Femur (tissue), 1 donor: ENCODE measurements at places on chromosomes 5 and 9.

DNA sequence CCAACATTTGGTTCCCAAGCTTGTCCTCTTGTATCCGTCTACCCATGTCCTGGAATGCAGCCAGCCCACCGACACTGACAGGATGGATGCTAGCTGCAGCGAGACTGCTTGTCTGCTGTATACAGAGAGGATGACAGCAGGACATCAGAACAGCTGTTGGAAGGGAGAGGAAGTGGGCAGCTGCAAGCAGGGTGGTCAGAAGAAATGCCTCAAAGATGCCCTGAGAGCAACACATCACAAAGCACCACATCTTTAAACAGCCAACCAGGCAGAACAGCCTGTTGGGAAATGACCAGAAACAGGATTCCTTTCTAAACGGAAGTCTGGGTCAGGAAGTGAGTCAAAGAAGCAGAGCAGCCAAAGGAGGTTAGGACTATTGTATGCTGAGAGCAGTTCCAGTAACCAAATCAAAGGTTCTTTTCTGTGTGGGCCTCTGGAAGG, 219.1 kb downstream of the NDUFS4 start:
- peak; percentile 47 for DNase-seq

- no peak for DNase-seq
Observed at GRCh38 chr5:169702693-169703481, 65.8 kb downstream of the DOCK2 start.

GRCh38 chr5:71974165-71974564, 133.1 kb upstream of the MAP1B start:
- no peak for DNase-seq

- no peak for DNase-seq
Observed at GRCh38 chr5:66945389-66946349, 250.9 kb downstream of the CD180 start.

- DNase-seq, result no peak
Observed at GRCh38 chr9:28051559-28052503, 478.6 kb upstream of the C9orf72 start.

- DNase-seq, result no peak
Observed at GRCh38 chr5:62547945-62548630, 30.5 kb upstream of the LRRC70 start.

GRCh38 chr9:98790134-98790841, 6.1 kb downstream of the ANKS6 start:
- DNase-seq, result no peak

GRCh38 chr5:81553567-81554212, 159.8 kb upstream of the ACOT12 start:
- DNase-seq, result no peak

- no peak for DNase-seq
Observed at GRCh38 chr5:115626445-115626823, 598 bp upstream of the TMED7 start.

GRCh38 chr9:15889555-15889954, 336.7 kb downstream of the CCDC171 start:
- DNase-seq, result no peak

DNA sequence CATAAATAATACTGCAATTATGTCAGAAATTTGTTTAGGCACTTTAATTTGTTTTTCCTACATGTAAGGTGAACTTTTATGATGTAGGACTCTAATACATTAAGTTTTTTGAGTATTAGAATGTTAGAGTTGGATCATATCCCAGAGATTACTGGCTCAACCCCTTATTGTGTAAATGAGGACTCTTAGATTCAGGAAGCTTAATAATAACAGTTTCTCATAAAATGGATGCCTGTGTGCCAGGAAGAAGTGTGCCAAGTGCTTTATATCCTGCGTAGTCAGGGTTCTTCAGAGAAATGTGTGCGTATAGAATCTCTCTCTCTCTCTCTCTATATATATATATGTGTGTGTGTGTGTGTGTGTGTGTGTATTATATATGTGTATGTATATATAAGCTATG, 388.5 kb downstream of the CAAP1 start:
- no peak for DNase-seq

GRCh38 chr5:155056644-155057269, 43.2 kb downstream of the KIF4B start:
- DNase-seq, result no peak

DNA sequence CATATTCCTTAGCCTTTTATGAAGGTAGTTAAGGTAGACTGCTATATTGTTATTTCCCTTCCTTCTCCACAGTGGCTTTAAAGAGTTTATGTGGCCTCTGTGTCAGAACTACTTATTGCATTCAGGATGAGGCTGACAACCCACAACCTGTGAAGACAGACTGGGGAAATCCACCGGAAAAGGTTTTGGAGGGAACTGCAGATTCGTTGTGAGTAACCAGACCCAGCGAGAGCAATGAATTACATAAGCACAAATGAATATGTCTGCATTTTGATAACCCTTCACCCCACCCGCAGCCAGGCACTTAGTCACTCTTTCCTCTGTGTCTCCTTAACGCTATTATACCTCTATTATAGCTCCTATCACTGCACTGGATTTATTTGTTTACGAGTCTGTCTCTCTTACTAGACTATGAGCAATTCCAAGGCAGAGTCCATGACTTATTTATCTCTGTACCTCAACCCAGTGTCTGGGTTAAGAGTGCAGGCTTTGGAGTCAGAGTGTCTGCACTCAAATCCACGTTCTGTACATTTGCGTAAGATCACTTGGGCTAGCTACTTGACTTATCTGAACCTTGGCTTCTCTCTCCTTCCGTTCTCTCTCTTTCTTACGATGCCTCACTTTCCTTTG, 19.2 kb downstream of the KCTD16 start:
- DNase-seq, result peak; percentile 26

DNA sequence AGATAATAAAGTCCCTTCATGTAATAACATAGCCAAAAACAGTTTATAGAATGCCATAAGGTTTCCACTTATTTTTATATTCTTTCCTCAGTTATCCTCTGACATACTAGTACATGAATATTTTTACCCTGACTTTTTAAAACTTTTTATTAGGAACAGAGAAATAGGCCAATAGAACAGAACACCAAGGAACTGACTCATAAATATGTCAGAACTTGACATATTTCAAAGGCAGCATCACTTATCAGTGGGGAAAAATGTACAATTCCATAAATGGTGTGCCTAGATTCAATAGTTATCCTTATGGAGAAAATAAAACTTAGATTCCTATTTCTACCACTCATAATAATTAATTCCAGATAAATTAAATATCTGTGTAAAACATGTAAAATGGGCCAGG, 9.4 kb downstream of the STARD4 start:
- no peak for DNase-seq
